Motor neuron (in vitro differentiated cells): ENCODE measurements at places on chromosomes 3 and 15. TPM values are rescaled to one million over a fixed set of nuclear protein-coding genes. Genes with fewer than 3 reads are reported as not detected.

DNA sequence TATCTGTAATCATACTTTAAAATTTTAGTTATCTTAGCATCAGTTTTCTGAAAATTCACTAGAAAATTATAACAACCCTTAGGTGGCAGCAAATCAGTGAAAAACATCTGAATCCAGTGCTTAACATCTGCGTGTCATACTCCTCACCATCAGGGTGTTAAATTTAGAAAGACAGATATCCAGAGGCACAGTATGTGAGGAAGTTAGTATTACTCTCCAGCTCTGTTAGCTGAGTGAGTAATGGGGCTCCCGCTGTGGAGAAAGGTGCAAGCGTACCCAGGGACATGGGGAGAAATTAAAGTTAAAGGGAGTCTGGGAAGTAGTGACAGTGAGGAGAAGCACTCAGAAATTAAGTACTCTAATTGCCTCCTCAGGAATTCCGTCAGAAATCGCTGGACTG is 50.9 kb downstream of the CEP63 start:
- ATAC-seq = no peak

GRCh38 chr3:27596334-27596841 is 112.2 kb upstream of the SLC4A7 start:
- no peak for ATAC-seq

DNA sequence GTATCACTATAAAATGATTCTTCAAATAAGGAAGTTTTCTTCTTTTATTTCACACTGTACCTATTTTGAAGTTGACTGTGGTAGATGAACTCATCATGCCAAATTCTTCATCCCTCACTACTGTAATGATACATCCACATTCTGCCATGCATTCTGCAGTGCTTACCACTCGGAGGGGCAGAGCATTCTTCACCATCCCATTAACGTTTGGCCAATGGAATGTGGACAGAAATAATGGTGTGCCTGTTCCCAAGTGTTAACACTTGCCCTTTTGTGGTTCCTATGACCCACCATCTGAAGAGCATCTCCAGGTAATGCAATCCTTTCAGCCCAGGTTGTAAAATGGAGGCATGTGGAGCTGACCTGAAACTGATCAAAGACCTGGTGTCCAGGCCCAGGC is 18.6 kb downstream of the GOLIM4 start:
- ATAC-seq = no peak

GRCh38 chr3:52150860-52151259 is 3.4 kb downstream of the POC1A start:
- ATAC-seq = no peak

- ATAC-seq = no peak
These were observed 2.0 kb downstream of the ATP10A start for GRCh38 chr15:25860885-25861866.

Gene SCN5A
- total RNA-seq = 0.14 and 0.54 TPM in 2 replicates

Gene OGG1
- 28.1 TPM in 2 replicates for total RNA-seq

Gene LRRC31
- 0.19 and 0.24 TPM in 2 replicates for total RNA-seq

Gene CCDC39
- total RNA-seq = 0.22 TPM in 1 of 2 replicates, not detected in the other

Gene EPHA3
- 84.3 and 96.9 TPM in 2 replicates for total RNA-seq
